ENCODE measurements at places on chromosomes 2 and 18.

DNA sequence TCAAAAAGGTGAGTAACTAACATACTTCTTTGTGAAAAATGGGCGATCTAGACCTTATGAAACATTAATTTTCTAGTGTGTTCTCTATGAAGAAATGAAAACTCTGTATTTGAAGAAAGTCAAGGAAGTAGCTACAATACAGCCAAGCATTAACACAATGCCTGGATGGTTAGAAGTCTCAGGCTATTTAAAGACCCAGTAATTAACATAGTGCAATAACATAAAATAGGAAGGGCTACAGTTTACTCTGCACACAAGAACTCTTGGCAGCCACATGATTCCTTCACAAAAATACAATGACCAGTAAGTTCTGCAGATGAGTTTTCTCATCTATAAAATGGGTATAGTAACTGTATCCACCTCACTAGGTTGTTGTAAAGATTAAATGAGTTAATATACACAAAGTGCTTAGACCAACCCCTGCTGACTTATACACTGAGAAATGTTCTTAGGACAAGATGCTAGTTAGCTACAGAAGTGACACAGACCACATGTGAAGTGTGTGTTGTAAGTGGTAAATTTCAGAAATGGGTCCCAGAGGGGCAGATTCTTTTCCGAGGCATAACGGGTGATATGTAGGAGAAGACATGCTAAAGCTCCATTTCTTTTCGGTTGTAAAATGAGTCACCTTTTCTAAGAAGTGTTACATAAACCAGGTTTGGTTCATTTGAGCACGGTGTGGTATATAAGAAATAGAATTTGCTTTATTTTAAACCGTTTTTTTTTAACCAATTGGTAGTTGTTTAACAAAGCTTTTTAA is 61.8 kb downstream of the CXCR4 start:
- DNase-seq, result no peak

- DNase-seq, result no peak
Measured at GRCh38 chr2:241941691-241942301, 72.3 kb downstream of the RTP5 start.

GRCh38 chr2:14513903-14514302 is 118.6 kb upstream of the LRATD1 start:
- DNase-seq, result no peak

- no peak for DNase-seq
Measured at GRCh38 chr2:109065391-109065734, 63.6 kb upstream of the SH3RF3 start.

DNA sequence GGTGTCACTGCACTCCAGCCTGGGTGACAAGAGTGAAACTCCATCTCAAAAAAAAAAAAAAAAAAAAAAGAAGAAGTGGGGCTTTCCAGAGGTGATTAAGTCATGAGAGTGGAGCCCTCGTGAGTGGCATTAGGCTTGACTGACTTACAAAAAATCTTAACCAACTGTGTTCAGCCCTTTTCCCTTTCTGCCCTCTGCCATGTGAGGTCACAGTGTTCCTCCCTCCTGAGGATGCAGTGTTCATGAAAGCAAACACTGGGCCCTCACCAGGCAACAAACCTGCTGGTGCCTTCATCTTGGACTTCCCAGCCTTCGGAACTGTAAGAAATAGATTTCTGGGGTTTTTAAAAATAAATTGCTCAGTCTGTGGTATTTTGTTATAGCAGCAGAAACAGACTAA is 37.0 kb upstream of the METTL21A start:
- no peak for DNase-seq

- DNase-seq, result no peak
Measured at GRCh38 chr2:1694371-1695271, 49.7 kb downstream of the PXDN start.

GRCh38 chr2:85246348-85246747 is 81.4 kb downstream of the TGOLN2 start:
- no peak for DNase-seq

- no peak for DNase-seq
Measured at GRCh38 chr2:240626531-240627300, 1.4 kb downstream of the GPR35 start.

Measured in IMR-90 (cell line).